Activated CD4-positive, alpha-beta memory T cell treated with anti-CD3 and anti-CD28 coated beads for 36 hours (primary cell): ENCODE measurements at places on chromosomes 11 and 22. TPM values are rescaled to one million over a fixed set of nuclear protein-coding genes. Genes with fewer than 3 reads are reported as not detected.

GUCY1A2 gene
- not detected for total RNA-seq

DNA sequence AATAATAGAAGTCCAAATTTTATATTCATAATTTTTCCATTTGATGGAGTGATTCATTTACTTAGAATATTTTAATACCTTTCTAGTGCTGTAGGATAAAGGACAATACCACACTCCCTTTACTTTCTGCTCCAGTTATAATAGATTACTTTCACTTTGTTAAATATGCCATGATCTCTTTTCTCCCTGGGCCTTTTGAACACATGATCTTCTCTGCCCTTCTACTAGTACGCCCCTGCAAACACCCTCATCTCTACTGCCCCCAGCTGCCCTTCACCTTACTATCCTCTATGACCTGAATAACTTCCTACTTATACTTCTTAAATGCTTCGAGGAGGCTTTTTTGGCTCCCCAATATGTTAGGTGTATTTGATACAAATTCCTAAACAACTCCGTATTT is 177.3 kb downstream of the GUCY1A2 start:
- no peaks in the 10 kb centered on the region for H3K36me3 ChIP-seq
- no peak overlapping the region for H3K27ac ChIP-seq
- H3K4me1 ChIP-seq, result no peaks in the 10 kb centered on the region
- no peaks in the 10 kb centered on the region for H3K27me3 ChIP-seq
- DNase-seq, result no peak

MRGPRF gene
- total RNA-seq, result not detected

HEPN1 gene
- not detected for total RNA-seq

DNA sequence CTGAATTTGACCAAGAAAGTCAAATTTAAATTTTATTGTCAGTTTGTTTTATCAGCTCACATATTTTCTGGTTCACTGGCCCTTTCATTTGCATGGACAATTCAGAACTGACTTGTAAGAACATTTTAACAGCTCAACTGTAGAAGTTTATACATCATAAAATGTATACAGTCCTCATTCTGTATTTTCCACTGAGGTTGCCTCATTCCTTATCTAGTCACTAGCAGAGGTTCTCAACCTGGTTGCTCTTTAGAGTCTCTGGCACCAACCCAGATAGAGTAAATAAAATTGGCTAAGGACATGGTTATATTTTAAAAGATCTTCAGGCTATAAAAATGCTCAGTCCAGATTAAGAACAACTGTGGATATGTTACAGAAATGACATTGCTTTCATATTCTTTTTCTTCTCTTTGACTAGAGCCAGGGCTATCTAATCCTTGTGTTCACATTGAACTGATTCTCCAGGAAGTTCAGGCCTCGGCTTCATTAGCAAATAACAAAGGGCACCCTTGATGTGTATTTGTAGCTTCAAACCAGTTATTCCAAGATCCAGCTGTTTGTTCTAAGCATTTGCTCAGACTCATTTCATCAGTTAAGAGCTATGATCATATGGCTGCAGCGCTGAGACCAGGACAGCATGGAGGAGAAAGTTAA is 782.5 kb downstream of the ETS1 start:
- no peak for DNase-seq
- H3K36me3 ChIP-seq, result no peaks in the 10 kb centered on the region
- H3K27ac ChIP-seq, result no peak overlapping the region

DNA sequence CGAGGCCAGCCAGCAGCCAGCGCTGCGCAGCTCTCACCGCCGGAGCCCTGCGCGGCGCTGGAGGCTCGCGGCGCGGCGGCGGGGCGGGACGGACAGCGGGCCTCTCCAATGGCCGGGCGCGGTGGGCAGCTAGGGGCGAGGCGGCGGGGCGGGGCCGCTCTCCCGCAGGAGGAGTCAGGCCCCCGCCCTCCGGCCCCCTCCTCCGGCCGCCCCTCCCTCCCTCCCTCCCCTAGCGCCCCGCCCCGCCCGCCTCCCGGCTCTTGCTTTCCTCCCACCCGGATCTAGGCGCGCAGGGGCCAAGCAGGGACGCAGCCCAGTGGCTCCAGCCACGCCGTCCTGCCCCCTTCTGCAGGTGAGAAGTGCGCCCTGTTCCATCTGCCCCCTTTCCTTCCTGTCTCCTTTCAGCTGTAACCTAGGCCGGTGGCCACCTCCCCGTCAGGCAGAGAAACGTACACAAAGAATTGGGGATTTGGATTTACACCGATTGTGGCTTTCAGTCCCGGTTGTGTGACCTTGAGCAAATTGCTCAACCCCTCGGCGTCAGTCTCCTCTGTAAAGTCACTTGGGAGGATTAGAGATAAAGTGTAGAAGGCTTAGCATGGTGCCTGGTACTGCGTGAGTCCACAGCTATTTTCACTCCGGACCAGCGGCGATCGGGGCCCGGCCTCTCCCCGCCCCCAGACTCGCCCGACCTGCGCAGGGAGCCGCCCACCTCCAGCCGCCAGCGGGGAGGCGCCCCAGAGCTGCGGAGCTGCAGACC is at the start of gene FZD4:
TSS of gene FZD4 (minus strand) at position 35 of the 760 bp plus-strand sequence. CDS start 310 bp downstream, outside the sequence.
- peak within 1 kb of the TSS; percentile 77 for H3K4me3 ChIP-seq
- no peak within 1 kb of the TSS for H3K27ac ChIP-seq
- H3K27me3 ChIP-seq, result peaks cover 34% of the 10 kb centered on the region
- no peaks in the 10 kb centered on the region for H3K36me3 ChIP-seq
- peak; percentile 71 for DNase-seq

DNA sequence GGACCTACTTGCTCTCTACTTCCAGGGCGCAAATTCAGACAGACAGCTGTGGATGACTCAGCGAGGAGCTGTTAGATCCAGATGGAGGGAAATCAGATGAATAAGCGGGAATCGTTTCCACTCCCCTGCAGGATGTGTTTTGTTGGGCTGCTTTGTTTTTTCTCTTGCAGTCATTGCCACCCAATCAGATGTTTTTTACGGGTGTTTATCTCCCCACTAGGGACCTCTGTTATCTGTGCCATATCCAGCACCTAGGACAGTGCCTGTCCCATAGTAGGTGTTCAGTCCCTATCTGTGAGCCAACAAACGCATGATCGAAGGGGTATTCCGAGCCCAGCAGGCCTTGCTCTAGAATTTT is 51.1 kb upstream of the PARVG start:
- no peaks in the 10 kb centered on the region for H3K27me3 ChIP-seq
- no peak for DNase-seq
- no peaks in the 10 kb centered on the region for H3K4me1 ChIP-seq
- H3K27ac ChIP-seq, result no peak overlapping the region
- peaks cover 40% of the 10 kb centered on the region for H3K36me3 ChIP-seq

- H3K27ac ChIP-seq, result peak overlapping the region; percentile 61
- H3K4me1 ChIP-seq, result peaks cover 8% of the 10 kb centered on the region
- peak; percentile 24 for DNase-seq
- no peaks in the 10 kb centered on the region for H3K36me3 ChIP-seq
- H3K27me3 ChIP-seq, result peaks cover 5% of the 10 kb centered on the region
- H3K4me3 ChIP-seq, result no peak overlapping the region
Observed at GRCh38 chr11:6418557-6419008, 311 bp downstream of the APBB1 start.

DNA sequence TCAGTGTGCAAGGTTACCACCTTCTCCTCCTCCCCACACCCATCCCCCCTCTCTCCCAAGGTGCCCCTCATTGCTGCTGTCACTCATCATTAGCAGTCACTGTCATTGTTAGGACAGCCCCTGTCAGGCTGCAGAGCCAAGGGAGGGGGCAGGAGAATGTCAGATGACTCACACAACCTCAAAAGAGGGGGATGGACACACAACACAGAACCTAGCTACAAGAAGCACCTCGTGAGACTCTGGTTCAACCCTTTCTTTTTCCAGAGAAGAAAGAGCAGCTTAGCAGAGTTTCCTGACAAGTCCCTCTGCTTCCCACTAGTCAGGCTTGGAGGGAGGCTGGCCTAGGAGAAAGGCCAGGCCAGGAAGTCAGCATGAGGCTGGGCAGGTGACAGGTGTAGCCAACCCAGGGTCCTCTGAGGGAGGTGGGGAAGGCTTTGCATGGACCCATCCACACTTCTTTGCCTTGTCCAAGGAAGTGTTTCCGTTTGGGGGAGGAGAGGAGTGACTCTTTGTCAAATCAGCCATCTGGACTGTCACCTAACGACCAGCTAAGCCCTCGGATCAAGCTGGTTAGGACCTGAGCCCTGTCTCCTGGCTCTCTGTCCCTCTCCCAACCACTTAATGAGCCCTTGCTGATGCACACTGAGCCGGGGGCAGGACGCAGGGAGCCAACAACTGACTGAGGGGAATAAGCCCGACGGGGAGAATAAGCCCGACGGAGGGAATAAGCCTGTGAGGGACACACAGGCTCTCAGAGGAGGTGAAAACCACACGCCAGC is 18.3 kb downstream of the ADORA2A start:
- no peak overlapping the region for H3K4me3 ChIP-seq
- peaks cover 20% of the 10 kb centered on the region for H3K4me1 ChIP-seq
- H3K27ac ChIP-seq, result no peak overlapping the region
- peaks cover 21% of the 10 kb centered on the region for H3K36me3 ChIP-seq

DNA sequence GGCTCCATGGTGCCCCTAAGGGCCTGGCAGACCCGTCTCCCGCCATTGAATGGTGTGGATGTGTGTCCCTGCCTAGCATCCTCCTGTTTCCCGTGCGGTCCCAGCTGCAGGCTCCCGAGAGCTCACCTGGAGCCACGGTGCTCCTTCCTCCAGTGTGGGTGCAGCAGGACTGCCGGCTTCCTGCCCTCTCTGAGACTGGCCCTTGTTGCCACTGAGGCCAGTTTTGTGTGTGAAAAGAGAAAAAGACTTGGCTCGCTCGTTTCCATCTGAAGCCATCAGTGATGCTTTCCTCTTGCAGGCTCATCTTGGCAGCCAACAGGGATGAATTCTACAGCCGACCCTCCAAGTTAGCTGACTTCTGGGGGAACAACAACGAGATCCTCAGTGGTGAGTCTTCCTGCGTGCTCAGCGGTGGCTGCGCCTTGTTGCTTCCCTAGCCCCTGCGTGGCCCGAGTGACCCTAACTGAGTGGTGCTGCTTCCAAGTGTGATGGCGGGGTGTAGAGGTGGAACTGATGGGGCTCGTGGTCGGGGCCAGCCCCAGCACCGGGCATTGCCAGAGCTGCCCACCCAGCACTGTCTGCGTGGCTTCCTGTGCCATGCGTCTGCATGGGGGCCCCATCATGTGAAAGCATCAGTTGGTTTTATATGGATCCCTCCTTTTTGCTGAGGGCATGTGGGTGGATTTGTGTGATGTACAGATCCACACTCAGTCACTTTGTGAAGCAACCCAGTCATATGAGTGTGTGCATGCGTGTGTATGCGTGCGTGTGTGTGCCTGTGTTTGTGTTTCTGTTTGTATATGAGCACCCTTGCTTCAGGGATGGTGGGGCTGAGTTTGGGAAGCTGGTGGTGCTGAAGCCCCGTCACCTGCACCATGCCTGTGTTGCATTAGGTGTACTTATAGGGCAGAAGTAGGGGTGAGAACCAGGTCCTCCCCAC is 22.4 kb downstream of the TANGO2 start:
- no peak overlapping the region for H3K4me3 ChIP-seq
- H3K27ac ChIP-seq, result no peak overlapping the region
- H3K36me3 ChIP-seq, result peaks cover 32% of the 10 kb centered on the region
- H3K4me1 ChIP-seq, result peaks cover 4% of the 10 kb centered on the region

- H3K4me3 ChIP-seq, result no peak overlapping the region
- H3K27me3 ChIP-seq, result peaks cover 9% of the 10 kb centered on the region
- H3K27ac ChIP-seq, result no peak overlapping the region
Observed at GRCh38 chr11:8327761-8328192, 64.1 kb upstream of the LMO1 start.

SLC25A18 gene
- not detected for total RNA-seq

- H3K36me3 ChIP-seq, result no peaks in the 10 kb centered on the region
- H3K4me3 ChIP-seq, result no peak overlapping the region
- no peak for DNase-seq
- H3K27me3 ChIP-seq, result no peaks in the 10 kb centered on the region
- no peaks in the 10 kb centered on the region for H3K4me1 ChIP-seq
Observed at GRCh38 chr11:109512249-109512648, 90.3 kb downstream of the C11orf87 start.

GRCh38 chr22:49271369-49271727 is 556.3 kb downstream of the BRD1 start:
- no peak for DNase-seq
- no peak overlapping the region for H3K27ac ChIP-seq
- H3K27me3 ChIP-seq, result peaks cover 36% of the 10 kb centered on the region
- no peaks in the 10 kb centered on the region for H3K36me3 ChIP-seq
- H3K4me1 ChIP-seq, result no peaks in the 10 kb centered on the region

- no peak overlapping the region for H3K4me3 ChIP-seq
- H3K27ac ChIP-seq, result no peak overlapping the region
- no peaks in the 10 kb centered on the region for H3K4me1 ChIP-seq
- no peaks in the 10 kb centered on the region for H3K36me3 ChIP-seq
Observed at GRCh38 chr11:91220476-91221202, 997.8 kb upstream of the CHORDC1 start.

KRTAP5-11 gene
- total RNA-seq, result not detected

OR52I2 gene
- not detected for total RNA-seq

CD44 gene
- 442 TPM for total RNA-seq

DNA sequence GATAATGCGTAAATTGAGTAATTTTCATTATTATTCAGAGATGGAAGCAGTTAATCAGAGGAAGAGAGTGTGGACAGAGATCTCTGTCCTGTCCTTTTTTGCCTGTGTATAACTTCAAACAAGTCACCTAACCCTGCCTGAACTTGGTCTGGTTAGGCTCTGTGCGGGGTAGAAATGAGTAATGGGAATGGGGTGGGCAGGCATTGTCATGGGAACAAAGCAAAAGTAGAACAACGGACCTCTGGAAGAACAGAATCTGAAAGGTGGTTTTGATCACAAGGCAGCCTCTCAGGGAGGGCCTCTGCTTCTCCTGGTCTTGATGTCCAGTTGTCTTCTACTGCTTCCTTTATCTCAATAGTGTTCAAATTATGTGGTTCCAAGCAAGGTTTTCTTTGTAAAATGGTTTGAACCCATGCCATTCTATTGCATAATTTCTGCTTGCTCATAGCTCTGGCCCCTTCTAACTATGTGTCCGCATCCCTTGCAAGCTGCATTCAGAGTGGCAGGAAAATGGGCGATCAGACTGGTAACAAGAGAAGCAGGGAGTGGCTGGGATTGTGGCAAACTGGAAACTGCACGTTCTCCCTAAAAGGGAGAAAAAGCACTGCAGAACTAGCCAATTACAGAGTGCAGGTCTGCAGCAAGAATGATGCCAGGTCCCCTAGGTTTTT is 76.1 kb downstream of the PRR5L start:
- peaks cover 3% of the 10 kb centered on the region for H3K36me3 ChIP-seq
- peaks cover 13% of the 10 kb centered on the region for H3K4me1 ChIP-seq
- DNase-seq, result no peak
- peaks cover 10% of the 10 kb centered on the region for H3K27me3 ChIP-seq

PTGDR2 gene
- 0.33 TPM for total RNA-seq

DNA sequence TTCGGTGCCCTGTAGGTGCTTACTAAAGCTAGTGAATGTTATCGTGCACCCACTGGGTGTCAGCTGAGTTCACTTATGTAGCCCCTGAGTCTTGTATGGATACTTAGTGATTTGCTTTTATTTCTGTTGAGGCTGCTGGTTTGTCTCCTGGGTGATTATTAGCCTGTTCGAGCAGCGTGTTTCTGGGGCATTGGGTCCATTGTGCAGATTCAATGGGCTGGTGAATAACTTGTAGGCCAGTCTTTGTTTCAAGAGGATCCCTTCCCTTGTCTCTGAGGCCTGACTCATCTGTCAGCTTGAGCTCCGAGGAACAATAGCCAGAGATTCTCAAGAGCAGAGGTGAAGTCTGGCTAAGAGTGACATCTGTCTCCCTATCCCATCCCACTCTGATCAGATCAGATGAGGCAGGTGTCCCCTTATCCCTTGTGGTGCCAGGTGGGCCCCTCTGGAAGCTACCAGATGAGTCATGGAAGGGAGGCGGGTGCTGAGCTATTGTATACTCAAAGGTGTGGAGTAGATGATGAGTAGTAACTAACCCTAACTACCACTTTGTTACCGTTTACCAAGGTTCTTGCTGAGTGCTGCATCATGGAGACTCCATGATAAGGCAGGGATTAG is 3.7 kb downstream of the MIAT start:
- H3K27ac ChIP-seq, result no peak overlapping the region
- peaks cover 54% of the 10 kb centered on the region for H3K4me1 ChIP-seq
- H3K36me3 ChIP-seq, result peaks cover 15% of the 10 kb centered on the region

VPREB1 gene
- total RNA-seq, result not detected
